Hematopoietic multipotent progenitor cell treated with erythropoietin and hydrocortisone succinate and interleukin-3 and kit ligand, for 15 days (in vitro differentiated cells): ENCODE measurements at places on chromosomes 5 and 9.

DNA sequence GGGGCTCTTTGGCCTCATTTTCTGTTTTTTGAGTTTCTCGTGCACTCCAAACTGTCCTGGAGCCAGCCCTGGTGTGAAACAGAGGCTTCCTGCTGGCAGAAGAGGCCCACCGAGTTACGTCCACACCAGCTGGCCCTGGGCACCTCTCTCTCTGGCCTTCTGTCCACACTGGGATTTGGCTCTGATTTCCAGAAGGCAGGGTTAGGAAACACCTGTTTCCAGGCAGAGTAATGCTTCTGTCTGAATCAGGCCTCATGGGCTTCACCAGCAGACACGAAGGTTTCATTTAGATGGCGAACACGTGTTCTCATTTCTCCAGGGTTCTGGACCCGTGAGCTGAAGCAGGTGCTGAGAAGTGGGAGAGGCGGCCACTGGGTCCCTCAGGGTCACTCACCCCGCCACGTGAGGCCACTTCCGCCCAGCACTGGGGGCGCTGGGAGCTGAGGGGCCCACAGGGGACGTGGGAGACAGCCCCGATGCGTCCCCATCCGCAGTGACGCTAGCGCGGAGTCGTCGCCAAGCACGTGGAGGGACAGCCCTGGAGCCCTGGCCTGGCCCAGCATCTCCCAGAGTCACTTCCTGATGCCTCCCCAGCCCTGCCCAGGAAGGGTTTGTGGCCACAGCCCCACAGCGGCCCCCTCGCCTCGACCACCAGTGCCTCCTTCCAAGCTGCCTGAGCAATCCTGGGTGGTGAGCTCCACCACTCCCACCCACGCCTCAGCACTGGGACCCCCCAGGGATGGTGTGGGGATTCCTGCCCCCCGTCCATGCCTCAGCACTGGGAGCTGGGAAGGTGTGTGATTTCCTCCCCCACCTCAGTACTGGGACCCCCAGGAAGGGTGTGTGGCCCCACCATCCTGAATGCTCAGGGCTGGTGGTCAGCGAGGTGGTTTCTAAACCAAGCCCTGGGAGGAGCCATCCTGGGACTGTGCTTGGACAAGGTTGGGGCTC is 4.9 kb upstream of the LRRC14B start:
- no peak for DNase-seq

DNA sequence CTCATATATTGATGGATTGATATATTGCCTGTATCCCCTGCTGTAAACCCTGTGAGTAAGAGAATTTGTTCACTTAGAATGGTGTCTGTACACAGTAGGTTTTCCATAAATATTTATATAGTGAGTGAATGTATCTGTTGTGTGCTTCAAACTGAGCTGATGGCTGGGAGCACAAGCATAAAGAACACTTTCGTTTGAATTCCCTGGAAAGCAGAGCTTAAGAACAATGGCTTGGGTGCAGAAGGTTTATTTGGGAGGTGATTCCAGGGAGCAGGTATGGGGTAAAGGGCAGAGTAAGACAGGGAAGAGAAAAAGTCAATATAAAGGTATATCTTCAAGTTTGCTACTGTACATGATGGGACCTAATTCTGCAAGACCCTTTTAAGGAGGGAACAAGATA is 190.9 kb upstream of the TRIM32 start:
- DNase-seq = no peak

DNA sequence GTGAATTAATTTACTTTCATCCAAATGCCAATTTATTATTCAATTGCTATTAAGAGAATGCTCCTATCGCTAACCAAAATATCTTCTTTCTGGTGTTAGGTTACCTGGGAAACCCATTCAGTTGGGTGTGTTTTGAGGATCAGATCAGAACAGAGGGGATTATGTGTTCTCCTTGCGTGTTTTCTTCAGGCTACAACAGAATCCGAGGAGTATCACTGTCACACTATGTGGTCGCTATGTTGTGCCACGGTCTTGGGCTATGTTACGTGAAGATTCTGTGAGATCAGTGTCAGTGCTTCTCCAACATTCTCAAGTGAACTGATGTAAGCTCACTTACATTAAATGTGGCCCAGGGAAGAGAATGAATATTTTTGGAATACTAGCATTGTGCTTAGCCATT is 39.0 kb downstream of the ADCY2 start:
- no peak for DNase-seq

DNA sequence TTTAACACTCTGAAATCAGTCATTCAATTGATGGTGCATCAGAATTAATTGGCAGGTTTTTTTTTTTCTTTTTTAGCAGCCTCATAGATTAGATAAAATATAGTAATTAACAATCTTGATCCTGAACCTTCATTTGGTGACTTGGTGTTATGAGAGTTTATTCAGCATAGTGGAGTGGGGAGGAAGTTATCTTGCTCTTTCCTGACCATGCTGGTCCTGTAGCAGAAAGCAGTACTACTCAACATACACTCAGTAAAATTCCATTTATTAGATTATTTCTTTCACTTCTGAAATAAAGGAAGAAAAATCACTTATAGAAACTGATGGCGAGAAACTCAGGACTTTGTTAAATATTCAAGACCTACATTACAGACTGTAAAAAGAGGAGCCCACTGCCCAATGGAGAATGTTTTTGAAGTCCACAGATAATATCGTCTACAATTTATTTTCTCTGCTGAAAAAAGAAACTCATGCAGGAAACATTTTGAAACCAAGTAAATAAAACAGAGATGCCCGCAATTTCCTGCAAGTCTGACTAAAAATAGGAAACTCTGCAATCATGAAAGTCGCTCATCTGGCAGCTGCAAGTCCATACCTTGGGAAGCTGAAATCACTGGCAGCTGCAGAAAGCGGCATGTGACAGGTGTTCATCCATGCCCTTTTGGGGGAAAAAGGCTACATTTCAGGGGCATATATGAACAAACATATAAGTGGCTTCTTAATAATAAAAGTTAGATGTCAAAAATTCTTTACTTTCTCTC is 233.2 kb upstream of the RFX3 start:
- no peak for DNase-seq

DNA sequence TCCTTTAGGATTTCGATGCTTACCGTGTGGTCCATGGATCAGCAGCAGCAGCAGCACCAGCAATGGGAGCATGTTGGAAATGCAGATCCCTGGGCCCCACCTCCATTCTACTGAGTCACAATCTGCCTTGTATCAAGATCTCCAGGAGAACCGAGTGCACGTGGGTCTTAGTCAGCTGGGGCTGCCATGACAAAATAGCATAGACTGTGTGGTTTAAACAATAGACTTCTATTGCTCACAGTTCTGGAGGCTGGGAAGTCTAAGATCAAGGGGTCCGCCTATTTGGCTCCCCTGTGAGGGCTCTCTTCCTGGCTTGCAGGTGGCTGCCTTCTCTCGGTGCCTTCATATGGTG is 1.3 kb upstream of the PROP1 start:
- no peak for DNase-seq

- DNase-seq = no peak
Observed at GRCh38 chr9:72539824-72540347, 18.5 kb downstream of the TMC1 start.

DNA sequence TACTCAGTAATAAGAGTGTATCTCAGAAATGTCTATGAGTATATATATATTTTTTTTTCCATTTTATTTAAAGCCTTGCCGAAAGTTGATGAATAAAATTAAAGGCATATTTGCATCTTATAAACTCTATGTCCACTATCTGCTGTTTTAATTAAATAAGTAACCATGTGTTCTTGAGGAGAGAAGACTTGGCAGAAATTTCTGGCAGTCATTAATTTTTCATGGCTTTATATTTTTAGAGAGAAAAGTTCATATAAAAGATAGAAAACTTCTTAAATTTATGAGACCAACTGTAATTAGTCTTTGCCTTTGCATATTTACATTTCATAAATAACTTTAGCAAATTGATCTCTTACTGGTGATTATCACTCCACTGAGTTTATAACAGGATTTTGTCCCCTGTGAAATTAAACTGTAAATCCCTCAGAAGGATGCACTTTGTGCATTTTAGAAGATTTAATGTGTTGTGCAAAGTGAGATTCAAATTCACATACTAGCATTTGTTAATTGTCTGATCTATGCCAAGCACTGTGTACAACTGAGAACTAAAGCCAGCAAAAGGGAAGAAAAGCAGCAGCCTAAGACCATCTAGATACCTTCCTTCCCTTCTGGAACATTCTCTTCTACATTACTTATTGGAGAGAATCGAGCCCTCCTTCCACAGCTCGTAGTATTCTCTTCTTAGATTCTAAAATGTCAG is 108.7 kb downstream of the SNCAIP start:
- no peak for DNase-seq

DNA sequence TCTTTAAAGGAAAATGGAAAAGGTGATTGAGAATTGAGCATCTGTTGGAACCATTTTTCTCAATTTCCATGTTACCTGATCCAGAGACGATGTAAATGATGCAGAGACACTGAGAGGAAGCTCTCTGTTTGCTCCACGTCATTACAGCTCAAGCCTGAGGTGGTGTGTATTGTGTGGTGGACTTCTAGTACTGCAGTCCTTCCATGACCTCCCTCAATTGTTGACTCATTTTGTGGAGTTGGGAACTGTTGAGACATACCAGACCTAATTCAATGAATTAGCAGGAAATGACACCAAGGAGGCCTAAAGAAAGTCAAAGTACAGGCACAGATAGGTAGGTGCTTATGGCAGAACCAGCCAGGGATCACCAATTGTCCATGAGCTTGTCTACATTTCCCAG is 15.6 kb upstream of the LVRN start:
- no peak for DNase-seq

GRCh38 chr5:139481580-139482049 is 943 bp downstream of the STING1 start:
- DNase-seq = no peak

- DNase-seq = no peak
Observed at GRCh38 chr5:90940227-90940995, 381.8 kb downstream of the ADGRV1 start.

DNA sequence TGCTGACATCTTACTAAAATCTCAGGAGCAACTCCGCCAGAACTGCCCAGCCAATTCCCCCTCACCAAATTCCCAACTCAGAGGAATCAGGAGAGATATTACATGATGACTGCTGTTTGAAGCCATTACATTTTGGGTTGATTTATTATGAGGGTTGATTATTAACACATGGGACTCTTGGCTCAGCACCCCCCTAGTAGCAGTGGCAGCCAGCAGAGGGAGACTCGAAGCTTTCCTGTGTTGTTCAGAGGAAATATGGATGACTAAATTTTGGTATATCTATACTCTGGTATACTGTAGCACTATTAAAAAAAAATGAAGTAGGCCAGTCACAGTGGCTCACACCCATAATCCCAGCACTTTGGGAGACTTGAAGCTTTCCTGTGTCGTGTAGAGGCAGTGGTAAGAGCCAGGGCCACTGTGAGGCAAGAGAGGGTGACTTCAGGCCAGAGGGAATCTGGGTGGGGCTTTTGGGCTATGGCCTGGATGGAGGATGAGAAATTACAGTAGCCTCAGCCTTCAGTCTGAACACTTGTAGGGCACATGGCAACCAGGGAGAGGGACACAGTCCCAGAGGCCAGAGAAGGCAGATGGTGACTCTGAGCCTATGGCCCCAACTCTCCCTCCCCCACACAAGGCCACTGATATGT is 111.4 kb downstream of the LHX2 start:
- no peak for DNase-seq

GRCh38 chr5:7762267-7762666 is 88.7 kb downstream of the CFAP90 start:
- no peak for DNase-seq

DNA sequence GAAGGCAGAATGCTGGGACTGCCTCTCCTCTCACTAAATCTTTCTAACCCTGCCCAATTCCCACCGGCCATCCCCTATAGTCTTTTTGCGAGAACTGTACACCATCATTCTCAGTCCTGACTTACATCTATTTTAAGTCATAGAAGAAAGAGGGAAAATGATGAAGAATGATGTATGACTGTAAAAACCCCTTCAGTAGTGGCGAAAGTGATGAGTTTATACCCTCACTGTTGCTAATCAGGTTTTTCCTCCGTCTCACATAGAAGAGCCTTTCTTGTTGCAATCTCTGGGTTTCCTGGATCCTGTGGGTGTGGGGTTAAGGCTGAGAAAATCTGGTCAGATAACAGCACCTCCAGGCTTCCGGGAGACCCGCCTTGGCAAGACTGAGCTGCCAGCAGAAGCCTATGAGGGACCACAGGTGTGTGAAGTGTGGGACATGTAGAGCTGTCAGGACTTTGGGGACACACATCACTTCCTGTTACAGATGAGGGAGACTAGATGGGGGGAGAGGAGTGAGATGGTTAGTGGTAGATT is 147.1 kb upstream of the SLC12A2 start:
- DNase-seq = no peak

DNA sequence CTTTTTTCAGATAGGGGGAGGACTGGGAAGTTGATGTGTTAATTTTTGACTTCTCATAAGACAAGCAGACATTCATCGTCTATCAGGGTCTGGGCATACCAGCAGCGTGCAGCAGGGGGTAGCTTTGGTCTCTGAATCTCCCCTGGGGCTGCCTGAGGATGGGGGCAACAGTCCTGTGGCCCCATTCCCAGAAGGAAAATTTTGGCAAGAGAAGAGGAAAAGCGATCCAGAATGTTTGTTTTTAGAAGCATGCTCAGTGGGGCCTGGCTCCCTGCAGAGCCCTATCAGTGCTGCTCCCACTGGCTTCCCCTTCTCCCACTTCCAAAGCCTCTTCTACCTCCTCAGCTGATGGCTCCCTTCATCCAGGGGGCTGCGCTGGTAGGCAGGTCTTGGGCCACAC is 194.8 kb upstream of the IL12B start:
- DNase-seq = no peak

GRCh38 chr9:127507751-127508648 is 56.7 kb downstream of the LRSAM1 start:
- DNase-seq = no peak

DNA sequence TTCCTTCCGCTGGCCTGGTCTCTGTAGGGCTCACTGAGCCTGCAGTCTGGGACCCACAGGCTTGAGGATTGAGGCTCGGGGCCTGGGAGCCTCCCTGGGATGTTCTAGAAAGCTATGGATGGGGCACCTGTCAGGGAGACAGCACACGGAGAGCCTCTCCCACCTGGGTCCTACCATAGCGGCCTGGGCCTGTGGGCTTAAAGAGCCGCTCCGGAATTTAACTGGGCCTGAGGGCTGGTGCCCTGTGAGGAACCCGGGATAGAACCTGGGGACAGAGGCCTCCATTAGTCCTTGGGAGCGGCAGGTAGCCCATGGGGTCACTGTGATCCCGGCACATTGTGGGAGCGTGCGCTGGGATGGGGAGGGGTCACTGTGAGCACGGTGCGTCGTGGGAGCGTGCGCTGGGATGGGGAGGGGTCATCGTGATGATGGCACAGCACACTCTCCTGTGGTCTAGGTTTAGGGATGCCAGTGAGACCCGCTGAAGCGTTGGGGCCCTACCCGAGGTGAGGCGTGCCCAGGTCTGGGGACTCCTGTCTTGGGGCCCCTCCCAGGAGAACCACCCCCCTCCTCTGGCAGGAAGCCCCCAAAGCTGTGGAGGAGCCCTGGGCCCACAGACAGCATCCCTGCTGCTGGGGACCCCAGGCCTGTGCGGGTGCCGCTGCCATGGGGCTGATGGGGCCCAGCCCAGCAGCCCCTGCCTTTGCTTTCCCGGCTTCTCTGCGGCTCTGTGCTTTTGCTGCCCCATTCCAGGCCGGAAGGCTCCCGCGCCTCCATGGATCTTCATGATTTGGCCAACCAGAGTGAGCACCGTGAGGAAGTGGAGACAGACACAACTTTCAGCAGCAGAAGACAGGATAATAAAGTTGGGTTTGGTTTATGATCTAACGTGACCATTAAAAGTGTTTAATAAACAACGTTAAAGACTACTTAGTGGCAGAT is 3.4 kb upstream of the CEP72 start:
- DNase-seq = no peak

- no peak for DNase-seq
Observed at GRCh38 chr5:160506006-160507004, 84.7 kb downstream of the PTTG1 start.

- DNase-seq = no peak
Observed at GRCh38 chr9:85030316-85030715, 360.8 kb downstream of the NTRK2 start.
